ENCODE measurements at places on chromosomes 16 and 17.

- no peak for DNase-seq
Observed at GRCh38 chr17:10295728-10296343, 77.0 kb downstream of the MYH13 start.

DNA sequence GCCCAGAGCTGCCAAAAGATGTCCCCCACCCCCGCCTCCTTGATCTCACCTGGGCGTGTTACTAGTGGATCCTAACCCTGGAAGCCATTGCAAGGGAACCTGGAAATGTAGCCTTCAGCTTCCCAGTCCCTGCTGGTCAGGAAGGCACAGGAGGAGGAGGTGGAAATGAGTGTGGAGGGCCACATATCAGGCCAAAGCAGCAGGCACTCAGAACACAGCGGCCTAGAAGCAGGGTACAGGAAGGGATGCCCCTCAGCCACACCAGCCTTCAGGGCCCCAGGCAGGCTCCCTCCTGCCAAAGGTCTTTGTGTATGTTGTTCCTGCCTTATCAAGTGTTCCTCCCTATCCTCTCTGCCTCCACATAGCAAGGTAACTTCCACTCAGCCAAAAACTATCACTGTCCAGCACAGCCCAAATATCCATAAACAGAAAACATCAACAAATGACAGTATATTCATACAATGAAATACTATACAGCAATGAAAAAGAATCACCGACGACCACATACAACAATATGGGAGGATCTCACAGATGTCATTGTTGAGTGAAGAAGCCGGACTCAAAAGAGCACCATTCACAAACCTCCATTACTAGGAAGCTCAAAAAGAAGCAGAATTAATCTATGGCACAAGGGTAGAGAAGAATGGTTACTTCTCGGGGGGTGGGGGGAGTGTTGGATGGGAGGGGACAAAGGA, 28.2 kb upstream of the TNFRSF13B start:
- DNase-seq: no peak

GRCh38 chr17:77111934-77112296, 28.9 kb upstream of the SEC14L1 start:
- no peak for DNase-seq

- DNase-seq: no peak
Observed at GRCh38 chr16:24646646-24646995, 82.8 kb upstream of the TNRC6A start.

GRCh38 chr17:48330421-48330820, 99.6 kb downstream of the SKAP1 start:
- no peak for DNase-seq

- DNase-seq: no peak
Observed at GRCh38 chr17:54021418-54021817, 198.7 kb downstream of the KIF2B start.

DNA sequence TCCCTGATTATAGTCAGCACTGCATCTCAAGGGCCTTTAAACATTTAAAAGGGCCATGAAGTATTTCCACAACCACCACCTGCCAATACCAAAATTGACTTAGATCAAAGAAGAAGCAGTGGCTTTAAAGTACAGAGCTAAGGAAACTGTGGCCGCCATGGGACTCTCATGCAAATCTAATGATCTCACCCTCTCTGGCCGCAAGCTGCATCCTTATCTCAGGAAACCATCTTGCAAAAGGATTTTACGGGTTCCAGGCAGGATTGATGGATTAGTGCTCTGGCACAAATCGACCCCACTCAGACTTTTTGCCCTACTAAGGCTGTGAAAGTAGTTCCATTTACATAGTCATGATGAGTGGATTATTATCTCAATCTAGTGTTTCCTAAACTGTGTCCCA, 22.6 kb downstream of the CDRT4 start:
- no peak for DNase-seq

- DNase-seq: no peak
Observed at GRCh38 chr16:72066747-72067146, 3.7 kb downstream of the HPR start.

DNA sequence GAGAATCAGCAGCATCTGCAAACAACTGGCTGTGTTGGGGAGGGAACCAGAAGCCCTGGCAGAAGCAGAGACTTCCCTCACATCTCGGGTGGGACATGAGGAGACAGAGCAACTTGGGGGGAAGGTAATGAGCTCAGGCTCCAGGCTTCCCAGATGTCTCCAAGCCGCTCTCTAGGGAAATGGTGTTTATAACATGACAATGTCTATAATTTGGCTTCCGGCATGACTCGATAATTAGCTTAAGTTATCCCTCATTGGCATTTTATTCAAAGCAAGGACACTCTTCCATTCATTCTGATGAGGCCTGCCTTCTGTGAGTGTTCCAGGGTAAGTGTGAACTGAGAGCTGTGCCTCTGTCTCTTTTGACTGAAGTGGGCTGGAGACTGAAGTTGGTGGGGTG, 14.7 kb upstream of the MLLT6 start:
- no peak for DNase-seq

DNA sequence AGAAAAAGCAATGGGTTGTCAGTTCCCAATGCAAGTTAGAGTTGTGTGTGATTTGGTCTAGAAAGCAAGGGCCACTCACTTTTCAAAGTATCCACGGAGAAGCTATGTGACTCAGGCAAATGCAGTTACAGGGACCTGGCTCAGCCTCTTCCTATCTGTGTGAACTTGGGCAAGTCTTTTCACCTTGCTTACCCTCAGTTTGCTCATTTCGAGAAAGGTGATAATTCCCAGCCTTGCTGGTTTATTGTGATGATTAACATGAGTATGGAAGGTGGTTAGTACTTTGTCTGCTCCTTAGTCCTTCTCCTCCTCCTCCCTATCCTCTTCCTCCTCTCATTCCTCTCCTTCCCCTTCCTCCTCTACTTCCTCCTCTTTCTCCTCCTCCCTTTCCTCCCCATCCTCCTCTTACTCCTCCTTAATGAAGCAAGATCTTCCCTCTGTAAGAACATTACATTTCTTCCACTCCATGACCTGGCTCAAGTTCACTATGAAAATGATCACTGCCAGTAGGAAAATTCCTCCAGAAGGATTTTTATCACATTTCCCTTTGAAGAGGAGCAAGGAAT, 204.0 kb downstream of the GRIN2A start:
- no peak for DNase-seq

DNA sequence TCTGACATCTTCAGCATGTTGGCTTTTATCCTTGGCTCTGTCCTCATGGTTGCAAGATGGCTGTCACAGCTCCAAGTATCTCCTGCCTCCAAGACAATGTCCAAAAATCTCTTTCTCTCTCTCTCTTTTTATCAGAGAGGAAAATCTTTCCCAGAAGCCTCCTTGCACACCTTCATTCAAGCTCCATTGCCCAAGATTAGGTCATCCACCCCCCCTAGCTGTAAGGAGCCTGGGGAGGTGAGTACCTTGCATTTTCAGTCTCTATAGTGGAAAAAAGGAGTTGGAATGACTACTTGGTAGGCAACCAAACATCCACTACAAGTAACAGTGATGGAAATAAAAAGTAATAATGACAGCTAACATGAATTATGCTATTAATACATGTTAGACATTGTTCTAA, 22.0 kb upstream of the NSMCE1 start:
- DNase-seq: no peak

All from BJ (cell line).